ENCODE measurements at places on chromosomes 7 and 10.

DNA sequence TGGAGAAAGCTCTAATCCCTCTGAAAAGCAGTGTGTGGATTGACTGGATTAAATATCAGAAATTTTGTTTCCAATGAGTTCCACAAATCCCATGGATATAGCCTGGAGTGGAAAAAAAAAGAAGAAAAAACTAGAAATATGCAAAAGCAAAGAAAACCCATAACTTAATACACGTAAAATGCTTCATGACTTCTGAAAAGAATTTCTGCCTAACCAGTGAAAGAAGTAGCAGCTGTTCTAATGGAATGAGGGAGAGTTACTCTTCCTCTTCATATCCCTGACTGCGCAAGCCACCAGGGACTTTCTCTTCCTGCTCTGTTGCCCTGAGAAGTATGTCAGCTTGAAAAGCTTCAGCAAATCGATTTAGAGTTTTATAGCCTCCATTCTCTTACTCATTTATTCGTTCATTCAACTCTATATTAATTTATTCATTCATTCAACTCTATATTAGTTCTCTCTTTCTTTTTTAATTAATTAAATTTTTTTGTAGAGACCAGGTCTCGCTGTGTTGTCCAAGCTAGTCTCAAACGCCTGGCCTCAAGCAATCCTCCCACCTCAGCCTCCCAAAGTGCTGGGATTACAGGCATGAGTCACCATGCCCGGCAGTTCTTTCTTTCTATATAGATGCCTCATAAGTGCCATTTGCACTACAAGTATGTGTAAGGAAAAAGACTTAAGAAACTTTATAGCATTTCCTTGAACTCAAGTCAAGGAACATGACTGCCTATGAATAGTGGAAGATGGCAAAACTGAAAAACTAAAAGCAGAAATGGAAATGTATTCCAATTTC lies 447.3 kb upstream of the NRP1 start:
- no peak for DNase-seq

- DNase-seq = no peak
Observed at GRCh38 chr10:53543410-53543809, 770.8 kb upstream of the MBL2 start.

DNA sequence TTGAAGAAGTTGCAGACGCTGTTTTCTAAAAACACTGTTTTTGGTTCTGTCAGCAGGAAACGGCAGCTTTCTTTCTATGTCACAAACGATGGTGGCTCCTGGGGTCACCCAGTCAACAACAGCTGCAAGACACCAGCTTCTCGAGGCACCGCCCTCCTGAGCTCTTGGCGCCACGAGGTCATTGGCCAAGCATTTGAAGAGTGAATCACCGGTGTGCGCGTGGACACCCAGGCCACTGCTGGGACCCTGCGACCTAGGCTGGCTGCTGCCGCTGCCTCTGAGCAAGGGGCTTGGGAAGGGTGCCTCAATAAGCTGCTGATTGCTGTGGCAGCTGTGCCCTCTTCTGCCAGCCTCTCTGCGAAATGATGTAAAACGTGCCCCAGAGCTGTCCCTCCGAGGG lies 22.5 kb upstream of the VIPR2 start:
- no peak for DNase-seq

GRCh38 chr10:74451127-74451829 lies 300.3 kb downstream of the ADK start:
- DNase-seq = no peak

DNA sequence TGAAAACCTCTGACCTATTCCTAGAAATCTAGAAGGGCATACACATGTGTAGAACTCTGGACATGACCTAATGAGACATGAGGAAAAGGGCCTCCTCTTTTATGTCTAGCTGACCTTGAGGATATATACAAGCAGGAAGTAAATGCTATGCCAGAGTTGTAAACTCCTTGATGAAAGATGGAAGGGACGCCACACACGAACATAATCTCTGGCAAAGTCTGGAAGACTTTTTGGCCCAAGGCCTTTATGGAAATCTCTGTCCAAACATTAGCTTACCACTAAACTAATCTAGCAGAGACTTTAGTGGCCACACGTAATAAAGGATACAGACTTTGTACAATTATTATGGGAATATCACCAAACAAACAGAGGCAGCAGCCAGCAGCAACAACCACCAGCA lies 138.1 kb upstream of the THSD7A start:
- no peak for DNase-seq

- DNase-seq = no peak
Observed at GRCh38 chr10:109774121-109774440, 149.2 kb downstream of the XPNPEP1 start.

DNA sequence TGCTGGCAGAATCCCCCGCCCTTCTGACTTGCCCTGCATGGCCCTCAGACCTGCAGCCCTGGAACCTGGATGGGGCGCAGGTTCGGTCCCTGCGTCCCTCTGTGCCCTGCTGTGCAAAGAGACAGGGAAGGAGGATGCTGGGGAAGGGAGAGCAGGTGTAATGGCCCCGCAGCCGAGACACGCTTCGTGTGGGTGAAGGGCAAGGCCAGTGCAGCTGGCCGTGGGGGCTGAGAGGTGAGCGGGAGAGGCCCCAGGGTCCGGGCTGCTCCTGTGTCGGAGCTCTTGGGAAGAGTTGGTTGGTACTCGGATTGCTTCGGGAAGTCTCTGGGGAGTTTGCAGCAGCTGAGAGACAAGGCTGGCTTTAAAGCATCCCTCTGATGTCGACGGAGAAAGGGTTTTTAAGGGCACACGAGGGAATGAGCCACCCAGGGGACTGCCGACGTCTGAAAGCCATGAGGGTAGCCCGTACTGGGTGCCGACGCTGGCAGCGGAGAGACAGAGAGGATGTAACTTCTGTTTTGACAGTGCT lies 6.5 kb downstream of the ELFN1 start:
- DNase-seq = no peak

GRCh38 chr7:29090836-29091601 lies 55.3 kb downstream of the CPVL start:
- DNase-seq = no peak

- DNase-seq = no peak
Observed at GRCh38 chr7:132345543-132346129, 230.6 kb downstream of the PLXNA4 start.

GRCh38 chr10:26311383-26311940 lies 94.9 kb downstream of the GAD2 start:
- no peak for DNase-seq

- DNase-seq = no peak
Observed at GRCh38 chr7:73635428-73636200, 11.3 kb upstream of the MLXIPL start.

- DNase-seq = no peak
Observed at GRCh38 chr7:21146642-21147423, 281.1 kb upstream of the SP4 start.

GRCh38 chr7:85583131-85583953 lies 396.5 kb upstream of the SEMA3D start:
- no peak for DNase-seq

DNA sequence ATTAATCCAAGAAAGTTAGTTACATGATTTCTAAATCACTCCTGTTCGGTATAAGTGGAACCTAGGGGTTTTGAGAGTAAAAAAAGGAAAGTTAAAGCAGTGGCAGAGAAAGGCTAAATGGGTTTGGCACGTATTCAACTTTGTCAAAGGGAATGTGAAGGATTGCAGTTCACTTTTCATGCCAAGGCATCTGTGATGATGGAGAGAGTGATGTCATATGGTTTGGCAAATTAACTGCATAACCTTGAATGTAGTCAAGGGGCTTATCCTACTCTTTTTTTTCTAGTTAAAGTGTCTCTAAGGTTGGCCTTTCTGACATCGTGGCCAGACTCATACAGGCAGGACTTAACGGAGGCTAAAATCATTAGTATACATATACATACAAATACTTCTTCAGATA lies 277.8 kb downstream of the EXOC4 start:
- peak; percentile 52 for DNase-seq

- DNase-seq = no peak
Observed at GRCh38 chr7:116708248-116708647, 36.3 kb downstream of the MET start.

DNA sequence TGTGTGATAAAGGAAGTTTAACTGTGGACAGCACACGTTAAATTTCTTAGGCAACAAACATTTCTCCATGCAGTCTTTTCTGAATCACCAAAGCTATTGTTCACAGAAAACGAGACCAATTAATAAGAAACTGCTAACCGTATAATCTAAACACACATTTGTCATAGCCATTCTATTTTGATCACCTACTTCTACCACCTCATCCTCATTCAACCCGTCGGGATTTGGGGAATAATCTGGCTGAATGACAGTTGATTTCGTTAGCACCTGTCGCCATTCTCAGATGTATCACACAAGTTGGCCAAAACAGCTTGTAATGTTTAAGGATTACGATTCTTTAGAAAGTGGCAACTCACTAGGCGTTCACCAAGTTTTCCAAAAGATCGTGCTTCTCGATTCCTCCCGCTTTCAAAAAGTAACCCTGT lies 1.2 kb downstream of the EZH2 start:
- DNase-seq = no peak

- DNase-seq = no peak
Observed at GRCh38 chr7:129748356-129749109, 137.0 kb downstream of the NRF1 start.

DNA sequence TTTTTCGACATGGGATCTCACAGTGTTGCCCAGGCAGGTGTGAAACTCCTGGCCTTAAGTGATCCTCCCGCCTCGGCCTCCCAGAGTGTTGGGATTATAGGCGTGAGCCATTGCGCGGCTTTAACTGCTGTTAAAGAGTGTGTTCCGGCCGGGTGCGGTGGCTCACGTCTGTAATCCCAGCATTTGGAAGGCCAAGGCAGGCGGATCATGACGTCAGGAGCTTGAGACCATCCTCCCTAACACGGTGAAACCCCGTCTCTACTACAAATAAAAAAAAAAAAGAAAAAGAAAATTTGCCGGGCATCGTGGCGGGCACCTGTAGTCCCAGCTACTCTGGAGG lies 1.1 kb downstream of the RABGEF1 start:
- peak; percentile 35 for DNase-seq

DNA sequence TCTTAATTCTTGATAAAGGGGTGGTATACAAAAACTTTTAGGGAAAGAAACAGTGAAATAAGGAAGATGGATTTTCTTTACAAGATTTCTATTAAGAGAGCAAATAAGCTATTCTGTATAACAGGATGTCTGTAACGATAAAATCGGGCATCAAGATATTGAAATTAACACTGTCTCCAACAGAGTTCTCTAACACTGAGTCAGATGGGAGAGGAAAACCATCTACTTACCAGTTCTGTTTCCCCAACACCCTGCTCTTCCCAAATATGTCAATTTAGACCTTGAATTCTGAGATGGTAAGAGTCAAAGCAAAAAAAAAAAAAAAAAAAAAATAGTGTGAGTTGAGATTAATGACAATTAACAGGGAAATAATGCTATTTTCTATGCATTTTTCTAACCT lies 23.0 kb downstream of the SMURF1 start:
- DNase-seq = no peak

GRCh38 chr7:132571970-132572369 lies 4.3 kb downstream of the PLXNA4 start:
- DNase-seq = no peak

DNA sequence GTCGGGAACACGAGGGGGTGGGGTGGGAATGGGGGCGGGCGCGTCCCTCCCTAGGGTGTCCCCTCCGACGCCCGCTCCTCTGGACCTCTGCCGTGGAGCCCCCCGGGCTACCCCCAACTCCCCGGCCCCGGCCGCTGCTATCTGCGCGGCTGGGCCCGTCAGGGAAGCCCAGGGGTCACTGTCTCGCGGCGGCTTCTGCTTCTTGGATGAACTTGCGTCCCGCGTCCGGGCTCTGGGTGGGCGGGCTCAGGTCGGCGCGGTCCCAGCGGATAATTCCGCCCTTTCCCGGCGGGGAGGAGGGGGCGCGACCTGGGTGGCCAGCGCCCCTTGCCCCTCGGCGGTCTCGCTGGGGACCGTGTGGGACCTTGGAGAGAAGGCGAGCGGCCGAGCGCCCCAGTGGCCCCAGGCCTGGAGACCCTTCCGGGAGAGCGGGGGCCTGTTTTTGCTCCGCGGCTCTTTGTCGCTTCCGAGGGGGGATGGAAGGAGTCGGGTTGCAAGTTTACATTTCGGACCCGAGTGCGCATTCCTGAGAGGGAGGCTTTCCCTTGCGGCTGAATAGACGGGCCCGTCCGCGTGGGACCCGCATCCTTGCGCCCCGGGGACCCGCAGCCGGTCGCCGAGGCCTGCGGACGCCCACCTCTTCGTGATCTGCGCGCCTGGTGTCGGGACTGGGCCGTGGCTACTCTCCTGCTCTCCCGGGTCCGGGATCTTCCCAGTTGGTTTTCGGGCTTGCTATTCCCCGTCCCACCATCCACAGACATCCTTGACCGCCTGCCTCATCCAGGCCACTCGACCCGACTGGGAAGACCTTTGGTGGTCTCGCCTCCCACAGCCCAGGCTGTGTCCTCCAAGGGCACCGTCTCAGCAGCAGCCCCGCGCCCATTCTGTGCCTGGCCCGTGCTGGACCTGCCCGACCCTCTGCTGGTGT lies 812 bp downstream of the DOCK1 start:
- peak; percentile 42 for DNase-seq

DNA sequence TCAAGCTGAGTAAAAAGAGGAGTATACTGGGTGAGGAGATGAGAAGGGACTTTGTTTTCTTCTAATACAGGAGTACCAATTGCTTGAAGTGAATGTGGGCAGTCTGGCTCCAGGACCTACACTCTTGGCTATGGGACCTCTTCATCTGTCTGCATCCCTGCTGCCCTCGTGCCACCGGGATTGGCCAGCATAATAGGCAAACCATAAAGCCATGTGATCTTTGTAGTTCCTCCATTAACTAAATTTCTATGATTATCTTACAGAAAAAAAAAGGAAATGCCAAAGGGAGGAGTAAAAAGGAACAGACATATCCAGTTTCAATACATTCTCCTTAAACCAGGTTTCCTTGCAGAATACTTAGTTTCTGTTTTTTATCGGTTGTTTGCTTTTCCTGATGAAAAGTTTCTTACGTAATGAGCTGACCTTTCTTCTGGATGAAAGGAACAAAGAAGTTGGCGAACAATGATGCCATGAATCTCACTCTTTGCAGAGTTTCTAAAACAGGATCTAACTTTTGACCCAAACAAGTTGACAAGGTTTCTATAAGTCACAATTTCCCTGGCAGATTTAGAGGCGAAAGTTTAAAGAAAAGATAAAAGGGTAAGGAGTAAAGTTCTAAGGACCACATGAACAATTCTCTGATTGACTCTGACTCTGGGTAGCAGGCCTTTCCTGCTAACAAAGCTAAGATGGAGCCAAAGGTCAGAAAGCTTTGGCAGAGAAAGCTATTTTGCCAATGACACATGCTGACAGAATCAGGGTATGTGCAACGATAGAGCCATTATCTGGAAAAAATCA lies 54.1 kb downstream of the LAMB1 start:
- peak; percentile 78 for DNase-seq

- DNase-seq = no peak
Observed at GRCh38 chr7:142476077-142476476, 218.2 kb upstream of the PRSS58 start.

- no peak for DNase-seq
Observed at GRCh38 chr10:69073026-69073425, 14.9 kb upstream of the SRGN start.

GRCh38 chr10:102945962-102946361 lies 27.9 kb downstream of the CNNM2 start:
- DNase-seq = no peak
